ENCODE measurements at places on chromosomes 7 and 10. TPM values are rescaled to one million over a fixed set of nuclear protein-coding genes. Genes with fewer than 3 reads are reported as not detected.

DNA sequence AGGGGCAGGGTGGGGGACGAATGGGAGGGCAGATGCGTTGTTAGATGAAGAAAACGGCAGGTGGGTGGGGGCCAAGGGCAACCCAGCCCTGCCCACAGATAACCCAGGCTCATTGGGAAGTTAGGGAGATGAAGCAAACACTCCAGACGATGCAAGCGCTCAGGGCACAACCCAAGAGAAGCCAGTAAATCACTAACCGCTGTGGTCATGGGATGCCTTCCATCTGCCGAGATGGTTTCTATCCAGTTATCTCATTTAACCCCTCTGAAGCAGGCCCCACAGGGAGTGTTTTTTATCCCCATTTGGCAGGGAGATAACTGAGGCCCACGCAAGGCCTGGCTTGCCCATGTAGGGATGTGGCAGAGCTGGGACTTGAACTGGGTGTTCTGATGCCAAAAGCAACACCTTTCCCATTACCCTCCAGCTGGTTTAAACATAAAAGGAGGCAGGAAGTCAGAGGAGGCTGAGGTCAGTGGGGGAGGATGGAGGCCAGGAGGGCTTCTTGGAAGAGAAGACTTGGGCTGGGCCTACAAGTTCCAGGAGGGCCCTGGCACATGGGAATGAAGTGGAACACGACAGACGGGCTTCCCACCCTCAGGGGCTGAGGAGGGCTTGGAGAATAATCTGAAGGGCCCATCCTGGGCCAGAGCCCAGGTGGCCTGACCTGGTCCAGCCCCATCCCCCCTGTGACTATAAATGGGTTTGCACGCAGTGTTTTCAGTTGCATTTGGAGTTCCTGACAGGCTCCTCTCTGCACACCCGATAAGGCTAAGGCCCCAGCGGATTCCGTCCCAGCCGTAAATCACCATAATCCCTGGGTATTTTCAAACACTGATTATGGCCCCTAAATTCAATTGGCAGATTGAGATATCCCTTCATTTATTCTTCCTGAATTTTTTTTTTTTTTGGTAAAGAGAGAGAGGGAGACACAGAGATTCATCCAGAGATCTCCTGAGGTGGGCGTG lies 80.9 kb downstream of the NEURL1 start:
- DNase-seq: no peak

DNA sequence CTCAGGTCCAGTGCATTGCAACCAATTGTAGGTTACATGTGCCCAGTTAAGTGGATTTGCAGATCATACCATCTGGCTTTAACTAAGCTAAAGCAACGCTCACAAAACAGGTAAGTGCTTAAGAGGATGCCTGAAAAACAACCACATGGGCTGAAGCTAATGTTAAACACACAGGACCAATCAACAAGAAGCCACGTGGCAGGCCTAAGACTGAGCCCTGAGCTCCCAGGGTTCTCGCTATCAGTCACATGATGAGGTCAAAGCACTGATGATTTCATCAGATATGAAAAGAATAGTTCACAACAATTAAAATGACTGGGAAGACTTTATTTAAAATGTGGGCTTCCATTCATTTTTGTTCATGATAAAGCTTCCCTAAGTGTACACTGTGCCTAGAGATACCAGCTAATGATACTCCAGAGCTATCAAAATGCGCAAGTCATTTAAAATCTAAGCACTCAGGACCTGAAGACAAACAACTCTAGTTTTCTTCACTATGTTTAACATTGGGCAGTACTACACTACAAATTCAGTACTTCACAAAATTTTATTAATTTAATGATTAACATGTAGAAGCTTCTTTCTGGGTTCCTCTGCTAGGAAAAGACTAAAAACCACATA lies 90.6 kb downstream of the PIP4K2A start:
- no peak for DNase-seq

- DNase-seq: no peak
Observed at GRCh38 chr7:113562242-113562641, 356.6 kb downstream of the PPP1R3A start.

DNA sequence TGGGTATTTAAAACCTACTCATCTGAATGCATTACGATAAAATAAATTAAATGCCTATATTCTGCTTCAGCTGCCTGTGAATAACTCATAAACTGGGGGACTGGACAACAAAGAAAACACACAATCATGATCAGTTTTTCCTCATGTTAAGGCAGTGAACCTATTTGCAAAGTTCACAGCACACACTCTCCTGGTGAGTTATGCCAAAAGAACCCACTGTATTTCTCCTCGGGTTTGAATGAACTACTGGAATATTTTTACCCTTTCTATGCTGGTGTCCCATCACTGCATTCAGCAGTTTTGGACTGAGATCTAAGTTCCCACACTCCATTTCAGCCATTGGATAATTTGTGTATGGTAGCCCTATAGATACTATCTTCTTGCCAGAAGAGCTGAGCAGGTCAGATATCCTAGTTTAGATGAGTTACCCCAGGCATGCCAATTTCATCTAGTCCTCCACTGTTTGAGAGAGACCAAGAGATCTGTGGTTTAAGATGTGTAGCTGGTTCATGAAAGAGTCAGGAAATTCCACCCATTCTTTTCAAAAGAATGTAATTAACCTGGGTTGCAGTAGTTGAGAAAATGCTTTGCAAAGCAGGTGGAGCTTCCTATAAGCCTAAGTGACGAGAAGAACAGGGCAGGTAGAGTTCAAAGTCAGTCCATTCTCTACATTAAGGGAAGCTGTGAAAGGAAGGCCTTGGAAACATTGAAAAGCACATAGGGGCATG lies 101.7 kb downstream of the PLXDC2 start:
- no peak for DNase-seq

DNA sequence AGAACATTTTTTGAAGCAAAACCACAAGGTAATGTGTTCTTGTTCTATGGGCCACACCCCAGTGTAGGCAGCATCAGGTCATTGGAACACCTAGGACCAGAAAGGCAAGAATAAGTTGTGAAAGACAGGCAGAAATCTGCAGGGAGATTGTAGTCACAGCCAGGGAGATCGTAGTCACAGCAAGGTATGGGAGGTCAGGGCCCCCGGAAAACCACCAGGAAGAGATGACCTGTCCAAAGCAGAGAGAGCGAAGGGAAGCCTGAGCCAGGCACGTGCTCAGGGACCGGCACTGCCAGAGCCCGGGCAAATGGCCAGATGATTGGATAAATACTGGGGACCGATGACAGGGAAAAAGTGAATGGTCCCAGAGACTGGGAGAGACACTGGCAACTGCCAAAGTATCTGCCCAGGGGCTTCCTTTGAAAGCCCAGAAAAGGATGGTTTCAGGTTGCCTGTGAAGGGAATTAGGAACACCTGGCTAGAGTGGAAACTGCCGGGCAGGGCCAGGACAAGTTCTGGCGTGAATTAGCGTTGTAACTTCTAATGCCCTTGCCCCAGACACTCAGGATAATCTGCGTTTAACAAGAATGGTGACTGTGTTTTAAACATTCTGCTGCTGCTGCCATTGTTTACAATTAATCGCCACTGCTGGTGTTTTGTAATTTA lies 3.9 kb upstream of the NOBOX start:
- no peak for DNase-seq

GRCh38 chr7:6142871-6143380 lies 111.8 kb downstream of the ANKRD61 start:
- DNase-seq: no peak

Gene GIMAP4
- total RNA-seq: 403 TPM

GRCh38 chr10:113425541-113425951 lies 127.3 kb upstream of the HABP2 start:
- no peak for DNase-seq

Gene HYAL4
- total RNA-seq: not detected

Gene UTF1
- total RNA-seq: not detected

DNA sequence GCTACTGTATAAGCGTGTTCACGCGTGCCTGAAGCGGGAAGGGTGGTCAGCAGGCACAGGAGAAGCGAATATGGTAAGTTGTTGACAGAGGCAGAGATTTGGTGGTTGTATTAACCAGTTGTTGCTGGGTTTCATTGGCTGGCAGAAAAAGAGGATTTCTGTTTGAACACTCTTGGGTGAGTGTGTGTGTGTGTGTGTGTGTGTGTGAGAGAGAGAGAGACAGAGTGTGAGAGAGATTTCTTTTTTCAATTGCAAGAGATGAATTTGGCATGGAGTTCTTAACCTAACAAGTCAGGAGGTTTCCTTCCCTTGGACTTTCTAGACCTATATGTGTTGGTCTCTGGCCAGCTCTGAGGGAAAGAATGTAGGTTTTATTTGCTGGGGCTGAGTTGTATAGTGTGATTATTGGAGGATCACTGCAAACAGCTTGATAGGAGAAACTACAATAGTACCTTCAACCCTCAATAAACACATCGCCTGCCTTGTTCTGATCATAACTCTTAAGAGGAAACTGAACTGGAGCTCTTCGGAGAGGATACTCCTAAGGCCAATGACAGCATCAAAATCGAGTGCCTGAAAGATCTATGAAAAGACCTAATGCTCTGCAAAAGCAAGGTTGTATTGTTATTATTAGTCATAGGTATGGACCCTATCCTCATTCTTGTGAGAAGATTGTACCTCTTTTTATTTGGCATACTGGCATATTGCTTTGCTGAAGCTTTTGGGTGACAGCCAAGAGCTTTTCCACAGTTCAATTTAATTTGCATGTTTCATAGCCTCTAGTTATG lies 1.2 kb downstream of the MCU start:
- DNase-seq: no peak
